ENCODE measurements at places on chromosomes 5 and 9.

DNA sequence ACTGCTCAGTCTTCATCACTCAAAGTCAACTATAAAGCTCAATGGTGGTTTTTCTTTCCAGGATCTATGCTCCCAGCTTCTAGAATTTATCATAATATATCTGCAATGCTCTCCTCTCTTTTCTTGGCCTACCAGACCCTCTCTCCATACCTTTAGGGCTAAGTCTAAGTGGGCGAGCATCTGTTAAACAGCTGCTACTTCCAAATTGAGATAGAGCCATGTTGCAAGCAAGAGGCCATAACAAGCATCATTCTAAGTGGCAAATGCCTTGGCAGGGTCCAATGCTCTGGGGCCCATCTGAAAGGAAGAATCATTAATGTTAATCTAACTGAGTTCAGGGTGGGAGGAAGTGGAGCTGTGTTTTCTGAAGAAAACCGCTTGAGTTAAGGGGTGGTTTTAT is 324.0 kb downstream of the TLR4 start:
- DNase-seq, result no peak

DNA sequence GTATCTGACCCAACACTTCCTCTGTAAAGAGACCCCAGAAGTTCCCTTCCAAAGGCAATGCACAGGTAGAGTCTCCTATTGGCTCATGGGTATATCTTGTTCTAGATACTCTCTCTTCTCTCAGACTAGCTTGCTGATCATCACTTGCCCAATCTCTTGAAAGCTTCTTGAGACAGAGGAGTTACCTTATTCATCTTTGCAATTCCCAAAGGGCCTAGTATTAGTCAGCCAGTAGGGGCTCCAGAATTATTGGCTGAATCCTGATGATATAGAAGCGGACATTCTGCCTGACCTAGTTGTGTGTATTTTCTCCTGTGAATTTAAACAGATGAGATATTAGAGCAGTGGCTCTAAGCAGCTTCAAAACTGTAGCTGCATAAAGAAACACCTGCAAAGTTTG is 304.0 kb upstream of the KLF4 start:
- DNase-seq, result no peak

- DNase-seq, result no peak
Measured at GRCh38 chr9:95147452-95148207, 169.9 kb downstream of the FANCC start.

DNA sequence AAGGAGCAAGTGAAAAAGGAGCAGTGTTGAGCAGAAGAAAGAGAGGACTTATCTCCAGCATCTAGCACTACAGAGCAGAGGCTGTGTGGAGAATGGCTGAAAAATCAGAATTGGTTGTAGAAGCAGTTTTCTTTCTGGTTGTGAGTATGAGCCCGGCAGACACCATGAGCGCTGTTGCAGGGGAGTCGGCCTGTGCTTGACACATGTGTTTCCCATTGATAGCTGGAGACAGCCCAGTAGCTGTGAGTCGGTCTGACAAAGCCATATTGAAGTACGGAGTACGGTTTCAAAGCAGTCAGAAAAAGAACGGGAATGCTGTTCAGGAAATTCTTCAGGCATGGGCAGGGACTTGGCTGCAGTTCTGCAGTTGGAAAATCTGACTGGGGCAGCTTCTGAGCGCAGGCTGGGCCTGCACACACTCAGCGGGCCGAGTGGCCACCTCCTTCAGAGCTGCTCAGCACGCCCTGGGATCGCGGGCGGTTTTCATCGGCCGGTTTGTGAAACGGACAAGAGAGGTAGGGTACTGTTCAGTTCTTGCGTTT is at the start of gene SGCD:
SGCD (plus strand) TSS at position 447 of the 542 bp plus-strand sequence.
- no peak for DNase-seq

GRCh38 chr9:69955536-69956355 is 87.9 kb upstream of the MAMDC2 start:
- no peak for DNase-seq

DNA sequence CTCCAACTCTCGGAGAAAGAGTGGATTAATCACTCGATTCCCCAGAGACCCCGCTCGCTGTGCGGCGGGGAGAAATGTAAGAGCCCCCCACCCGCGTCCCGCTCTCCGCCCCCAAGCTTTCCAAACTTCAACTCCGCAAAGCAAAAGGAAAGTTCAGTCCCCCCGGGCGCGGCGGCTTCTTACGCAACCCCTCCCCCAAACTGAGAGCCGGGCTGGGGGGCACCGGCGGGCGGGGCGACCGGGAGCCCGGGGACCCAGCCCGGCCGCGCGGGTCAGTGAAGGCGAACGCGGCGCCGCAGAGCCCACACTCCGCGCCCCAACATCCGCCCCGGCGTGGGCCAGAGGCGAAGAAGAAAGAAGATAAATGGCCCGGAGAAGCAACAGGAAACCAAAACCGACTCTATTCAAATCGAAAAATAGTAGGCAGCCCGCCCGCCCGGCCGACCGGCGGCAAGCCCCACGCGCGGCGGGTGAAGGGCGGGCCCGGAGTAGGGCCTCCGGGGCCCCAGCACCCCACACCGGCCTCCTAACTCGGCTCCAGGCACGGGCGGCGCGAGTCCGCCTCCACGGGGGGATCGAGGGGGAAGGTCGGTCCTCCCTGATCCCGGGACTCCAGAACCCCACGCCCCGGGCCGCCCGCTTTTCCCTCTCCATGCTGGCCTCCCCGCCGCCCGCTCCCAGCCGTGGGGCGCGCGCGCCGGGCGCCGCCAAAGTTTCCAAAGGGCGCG is 720 bp downstream of the NOTCH1 start:
- DNase-seq, result peak; percentile 66

DNA sequence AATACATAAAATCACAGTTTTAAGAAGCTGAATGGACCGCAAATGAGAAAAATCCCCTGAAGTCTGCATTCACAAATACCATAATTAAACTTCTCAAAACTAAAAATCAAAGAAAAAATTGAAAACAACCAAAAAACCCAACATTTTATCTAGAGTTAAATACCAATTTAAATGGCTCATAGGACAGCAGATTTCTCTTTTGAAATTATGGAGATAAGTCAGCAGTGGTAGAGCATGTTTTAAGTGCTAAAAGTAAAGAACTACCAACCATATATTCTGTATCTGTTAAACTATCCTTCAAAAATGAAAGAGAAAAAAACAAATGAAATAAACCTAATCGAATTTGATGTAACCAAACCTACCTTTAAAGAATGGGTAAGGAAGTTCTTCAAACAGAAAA is 862.8 kb downstream of the TAF11L14 start:
- no peak for DNase-seq

DNA sequence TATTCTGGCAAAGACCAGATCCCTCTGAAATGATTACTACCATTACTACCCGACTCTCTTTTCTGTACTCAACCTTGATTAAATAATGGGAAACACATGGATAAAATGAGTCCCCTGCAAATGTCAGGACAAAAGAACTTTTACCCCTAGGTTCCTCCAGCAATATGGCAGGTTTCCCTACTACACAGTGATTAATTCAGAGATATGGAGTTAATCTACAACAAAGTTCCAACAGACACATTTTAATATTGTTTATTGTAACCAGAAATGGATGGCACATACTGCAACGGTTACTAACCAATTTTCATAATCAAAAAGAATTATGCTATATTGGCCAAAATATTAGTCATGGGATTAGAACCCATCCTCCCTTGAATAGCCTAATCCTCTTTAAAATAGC is 294.8 kb downstream of the ATPSCKMT start:
- DNase-seq, result no peak

DNA sequence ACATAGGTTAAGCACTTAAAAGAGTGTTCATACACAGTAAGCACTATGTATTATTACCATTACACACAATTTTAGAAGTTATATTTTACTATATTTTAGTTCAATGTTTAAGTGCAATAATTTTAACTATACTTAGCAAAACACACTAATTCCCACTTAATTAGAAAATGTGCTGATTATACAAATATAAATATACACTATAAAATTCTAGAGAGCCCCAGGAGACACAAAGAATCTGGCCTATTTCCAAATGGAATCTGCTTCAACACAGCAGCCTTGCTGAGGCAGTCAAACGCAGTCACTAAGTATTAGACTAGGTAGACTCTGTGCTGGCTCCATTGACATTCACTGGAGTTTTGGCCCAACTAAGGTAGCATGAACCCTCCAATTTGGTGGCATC is 160.9 kb downstream of the CETN3 start:
- DNase-seq, result no peak

GRCh38 chr9:35847792-35848572 is 19.0 kb downstream of the TMEM8B start:
- DNase-seq, result peak; percentile 34

DNA sequence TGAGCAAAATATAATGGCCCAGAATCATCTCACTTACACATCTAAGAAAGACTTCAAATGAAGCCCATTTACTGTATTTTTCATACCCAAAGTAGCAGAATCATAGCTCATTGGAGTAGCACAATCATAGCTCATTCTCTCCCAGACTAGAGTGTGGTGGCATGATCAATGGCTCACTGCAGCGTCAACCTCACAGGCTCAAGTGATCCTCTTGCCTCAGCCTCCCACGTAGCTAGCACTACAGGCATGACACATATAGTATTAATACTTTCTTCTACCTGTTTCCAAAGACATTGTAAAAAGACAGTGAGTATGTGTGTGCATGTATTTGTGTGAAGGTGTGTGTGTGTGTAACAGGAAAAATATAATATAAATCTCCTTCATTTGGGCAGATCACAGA is 1247.9 kb upstream of the ACO1 start:
- no peak for DNase-seq

- peak; percentile 67 for DNase-seq
Measured at GRCh38 chr9:4315582-4316215, 15.8 kb upstream of the GLIS3 start.

GRCh38 chr5:37738057-37738691 is 101.7 kb downstream of the GDNF start:
- DNase-seq, result no peak

DNA sequence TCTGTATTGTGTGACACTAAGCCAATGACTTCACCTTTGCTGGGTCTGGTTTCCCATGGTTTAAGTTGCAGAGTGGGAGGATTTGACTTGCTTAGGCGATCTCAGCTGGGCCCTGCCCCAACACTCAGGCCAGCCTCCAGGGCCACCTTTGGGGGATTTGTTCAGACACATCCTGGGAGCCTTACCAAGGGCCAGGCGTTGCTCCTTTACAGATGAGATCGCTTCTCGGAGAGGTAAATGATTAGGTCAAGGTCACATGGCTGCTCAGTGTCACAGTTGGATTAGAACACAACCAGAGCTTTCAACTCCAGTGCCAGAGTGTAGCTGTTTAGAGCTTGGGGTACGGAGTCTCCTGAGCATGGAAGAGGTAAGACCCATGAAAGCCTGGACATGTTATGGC is 57.5 kb downstream of the COL27A1 start:
- DNase-seq, result no peak

GRCh38 chr5:120504057-120504456 is 40.0 kb downstream of the PRR16 start:
- no peak for DNase-seq

DNA sequence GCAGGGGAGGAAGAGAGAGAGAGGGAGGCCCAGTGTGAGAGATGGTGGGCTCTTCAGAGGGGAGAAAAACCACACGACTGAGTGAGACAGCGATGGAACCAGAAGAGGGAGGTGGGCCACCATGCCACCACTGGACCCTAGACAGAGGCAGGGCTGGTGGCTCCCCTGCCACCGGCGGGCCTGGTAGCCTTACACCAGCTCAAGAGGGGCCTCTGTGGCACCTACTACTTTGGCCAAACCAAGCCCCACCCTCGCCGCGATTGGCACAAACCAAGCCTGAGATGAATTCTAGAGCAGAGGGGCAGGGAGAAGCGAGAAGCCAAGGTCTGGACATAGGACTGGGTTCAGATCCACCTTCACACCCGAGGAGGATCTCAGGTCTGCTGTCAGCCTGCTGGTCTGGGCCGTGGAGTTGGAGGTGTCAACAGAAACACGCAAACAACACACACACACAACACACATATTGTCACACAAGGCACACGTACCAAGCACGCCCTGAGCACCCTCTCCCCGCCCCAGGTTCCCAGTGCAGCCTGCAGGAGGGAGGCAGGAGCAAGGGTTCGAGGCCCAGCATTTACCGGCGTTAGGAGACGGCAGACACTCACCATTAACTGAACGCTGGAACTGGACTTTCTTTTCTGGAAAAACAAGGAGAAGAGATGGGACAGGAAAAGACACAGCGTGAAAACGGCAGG is 49.4 kb downstream of the SLC6A7 start:
- DNase-seq, result no peak

- DNase-seq, result no peak
Measured at GRCh38 chr9:124505901-124506346, 1.3 kb downstream of the NR5A1 start.

DNA sequence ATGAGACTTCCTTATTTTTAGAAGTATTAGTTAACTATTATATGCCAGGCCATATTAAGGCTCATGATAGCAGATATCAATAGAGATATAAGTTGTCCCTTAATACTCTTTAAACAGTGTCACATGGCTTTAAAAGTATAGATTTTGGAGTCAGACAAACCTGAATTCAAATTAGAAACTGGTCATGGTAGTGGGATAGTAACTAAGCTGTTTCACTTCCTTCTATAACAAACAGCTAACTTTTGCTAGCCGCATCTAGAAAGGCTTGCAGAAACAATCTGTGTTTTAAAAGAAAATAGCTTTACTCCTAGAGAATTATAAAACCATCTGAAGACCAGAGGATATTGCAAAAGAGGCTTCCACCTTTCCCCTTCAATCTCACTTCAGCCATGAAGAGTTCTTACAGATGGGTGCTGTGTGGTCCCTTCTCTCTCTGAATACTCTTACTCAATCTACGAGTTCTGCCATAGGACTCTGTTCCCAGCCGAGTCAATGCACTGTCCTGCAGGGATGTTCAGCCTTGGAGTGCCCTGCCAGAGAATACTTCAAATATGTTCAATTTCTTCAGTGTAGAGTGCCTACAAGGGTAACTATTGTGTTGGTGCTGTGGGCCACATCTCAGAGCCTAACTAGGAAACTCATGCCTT is 810.2 kb downstream of the EFNA5 start:
- DNase-seq, result no peak

GRCh38 chr5:32848681-32849080 is 137.6 kb downstream of the NPR3 start:
- DNase-seq, result no peak

- no peak for DNase-seq
Measured at GRCh38 chr9:118891213-118891612, 478.0 kb downstream of the BRINP1 start.

DNA sequence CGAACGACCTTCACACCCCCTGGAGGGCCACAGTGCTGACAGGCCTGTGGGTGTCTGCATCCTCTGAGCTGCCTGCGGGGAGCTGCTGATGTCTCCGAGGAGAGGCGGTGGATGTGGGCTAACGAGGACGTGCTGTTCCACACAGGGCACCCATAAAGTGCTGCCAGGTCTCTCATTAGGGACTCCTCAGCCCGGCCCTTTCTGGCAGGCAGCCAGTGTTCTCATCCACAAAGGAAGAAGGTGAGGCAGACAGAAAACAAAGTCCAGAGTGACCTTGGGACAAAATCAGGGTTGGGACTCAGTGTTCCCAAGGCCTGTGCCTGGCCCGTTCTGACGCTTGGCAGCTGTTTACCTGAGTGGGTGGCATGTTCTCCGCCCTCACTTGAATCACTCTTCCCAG is 29.3 kb downstream of the CARTPT start:
- no peak for DNase-seq

DNA sequence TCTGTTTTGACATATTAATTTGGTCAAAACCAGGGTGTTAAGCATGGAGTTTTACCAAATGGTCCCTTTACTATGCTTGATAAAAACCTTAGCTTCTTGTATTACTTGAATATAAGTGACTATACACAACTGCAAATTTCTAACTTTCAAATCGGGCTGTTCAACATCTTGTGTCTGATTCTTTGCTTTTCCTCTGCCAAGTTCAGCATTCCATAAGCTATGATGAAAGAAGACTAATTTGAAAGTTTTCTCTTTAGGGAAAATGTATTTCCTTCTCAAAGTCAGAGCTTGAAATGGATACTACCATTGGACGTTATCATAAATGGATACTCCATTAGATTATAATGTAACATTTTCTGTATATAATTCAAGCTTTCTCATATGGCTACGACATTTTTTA is 792.9 kb downstream of the EFNA5 start:
- DNase-seq, result no peak
